IMR-90 (cell line): ENCODE measurements at places on chromosomes 1 and 21. TPM values are rescaled to one million over a fixed set of nuclear protein-coding genes. Genes with fewer than 3 reads are reported as not detected.

GRCh38 chr1:82007804-82008203, 207.1 kb downstream of the ADGRL2 start:
- no peak for DNase-seq

DNA sequence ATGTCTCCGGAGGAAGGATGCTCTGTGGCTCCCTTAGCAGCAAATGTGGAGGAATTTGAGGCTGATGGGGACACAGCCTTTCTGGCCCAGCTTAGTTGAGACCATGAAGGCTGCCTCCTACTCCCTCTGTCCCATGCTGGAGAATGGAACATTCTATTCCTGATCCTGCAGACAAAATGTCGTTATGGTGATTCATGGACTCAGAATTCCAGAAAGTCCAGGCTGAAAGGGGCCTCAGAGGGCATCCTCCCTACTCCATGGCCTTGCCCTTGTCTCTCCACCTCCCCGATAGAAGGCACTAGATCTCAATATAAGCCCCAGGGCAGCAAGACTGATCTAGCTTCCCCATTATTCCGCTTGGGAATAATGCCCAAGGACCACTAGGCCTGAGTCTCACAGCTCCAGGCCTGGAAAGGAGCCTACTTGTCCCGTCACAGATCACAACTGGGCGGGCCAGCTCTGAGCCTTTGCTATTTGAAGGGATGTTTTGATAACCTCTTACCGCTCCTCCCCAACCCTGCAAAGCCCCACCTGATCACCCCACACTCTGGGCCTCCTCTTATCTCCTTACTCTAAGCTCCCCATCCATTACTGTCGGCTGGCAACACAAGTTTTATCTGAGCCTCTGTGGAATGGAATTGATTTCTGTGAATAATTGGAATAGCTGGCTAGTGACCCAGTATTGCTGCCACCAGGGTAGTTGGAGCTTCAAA, 52.8 kb upstream of the TRABD2B start:
- no peak for DNase-seq

DNA sequence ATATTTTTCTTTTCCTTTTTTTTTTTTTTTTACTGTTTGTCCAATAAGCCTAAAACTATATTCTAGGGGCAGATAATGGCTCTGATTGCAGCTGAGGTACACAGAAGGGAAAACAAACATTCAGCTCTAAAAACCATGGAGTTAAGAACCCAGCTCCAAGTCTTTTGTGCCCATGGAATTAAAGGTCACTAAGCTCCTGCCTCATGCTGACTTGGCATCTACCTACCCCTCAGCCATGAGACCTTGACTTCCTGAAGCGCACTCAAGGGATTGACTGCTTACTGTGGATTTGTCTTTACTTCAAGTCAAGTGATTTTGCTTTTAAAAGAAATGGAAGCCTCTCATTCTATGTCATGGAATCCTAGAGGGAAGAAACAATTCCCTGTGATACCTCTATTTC, 192.3 kb downstream of the AMY1C start:
- no peak for DNase-seq

OTUD7B gene
- polyA plus RNA-seq = 6.9 and 7.5 TPM in 2 replicates

ACOT11 gene
- 2.7 and 3.1 TPM in 2 replicates for polyA plus RNA-seq

C1QA gene
- polyA plus RNA-seq = not detected in 2 replicates

GRCh38 chr1:174080819-174081218, 58.7 kb upstream of the RC3H1 start:
- no peak for DNase-seq

- no peak for DNase-seq
Measured at GRCh38 chr1:76639181-76639580, 228.1 kb upstream of the ST6GALNAC5 start.

GRCh38 chr1:91912266-91912665, 26.3 kb upstream of the TGFBR3 start:
- DNase-seq = no peak
